ENCODE measurements at places on chromosomes 5 and 9.
A peak's percentile ranks its signal among the peaks of the same experiment; 100 is the strongest.

DNA sequence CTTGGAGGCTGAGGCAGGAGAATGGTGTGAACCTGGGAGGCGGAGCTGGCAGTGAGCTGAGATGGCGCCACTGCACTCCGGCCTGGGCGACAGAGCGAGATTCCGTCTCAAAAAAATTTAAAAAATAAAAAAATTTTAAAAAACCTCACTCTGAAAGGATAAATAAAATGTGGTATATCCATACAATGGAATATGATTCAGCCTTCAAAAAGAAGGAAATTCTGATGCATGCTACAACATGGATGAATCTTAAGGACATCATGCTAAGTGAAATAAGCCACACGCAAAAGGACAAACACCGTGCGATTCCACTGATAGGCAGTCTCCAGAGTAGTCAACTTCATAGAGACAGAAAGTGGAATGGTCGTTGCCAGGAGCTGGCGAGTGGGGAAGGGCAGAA lies 8.4 kb downstream of the DBN1 start:
- no peak for DNase-seq

- DNase-seq, result peak; percentile 2
Observed at GRCh38 chr9:68678430-68678829, 26.6 kb upstream of the PIP5K1B start.

DNA sequence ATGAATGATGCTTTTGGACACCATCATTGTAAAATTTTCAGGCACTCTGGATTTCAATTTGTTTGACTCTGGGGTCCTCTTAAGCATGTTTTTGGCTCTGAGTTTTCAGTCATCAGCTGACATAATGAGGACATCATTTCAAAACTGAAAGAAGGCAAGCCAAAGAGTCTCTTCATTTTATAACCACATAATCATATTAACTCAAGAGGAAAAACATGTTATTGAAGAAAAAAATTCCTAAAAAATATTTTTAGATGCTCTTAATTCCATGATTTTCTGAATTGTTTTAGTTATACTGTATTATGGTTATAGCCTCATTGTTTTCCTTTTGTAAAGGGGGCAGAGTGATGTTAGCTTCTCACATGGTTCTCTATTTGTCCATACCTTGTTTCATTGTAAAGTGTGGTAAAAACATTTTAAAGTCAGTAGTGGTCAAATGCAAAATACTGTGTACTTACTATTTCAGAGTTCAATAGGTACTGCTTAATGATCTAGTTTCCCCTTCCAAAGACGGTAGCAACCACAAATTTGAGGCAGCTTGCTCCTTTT lies 472.1 kb downstream of the DMRT2 start:
- DNase-seq, result no peak

DNA sequence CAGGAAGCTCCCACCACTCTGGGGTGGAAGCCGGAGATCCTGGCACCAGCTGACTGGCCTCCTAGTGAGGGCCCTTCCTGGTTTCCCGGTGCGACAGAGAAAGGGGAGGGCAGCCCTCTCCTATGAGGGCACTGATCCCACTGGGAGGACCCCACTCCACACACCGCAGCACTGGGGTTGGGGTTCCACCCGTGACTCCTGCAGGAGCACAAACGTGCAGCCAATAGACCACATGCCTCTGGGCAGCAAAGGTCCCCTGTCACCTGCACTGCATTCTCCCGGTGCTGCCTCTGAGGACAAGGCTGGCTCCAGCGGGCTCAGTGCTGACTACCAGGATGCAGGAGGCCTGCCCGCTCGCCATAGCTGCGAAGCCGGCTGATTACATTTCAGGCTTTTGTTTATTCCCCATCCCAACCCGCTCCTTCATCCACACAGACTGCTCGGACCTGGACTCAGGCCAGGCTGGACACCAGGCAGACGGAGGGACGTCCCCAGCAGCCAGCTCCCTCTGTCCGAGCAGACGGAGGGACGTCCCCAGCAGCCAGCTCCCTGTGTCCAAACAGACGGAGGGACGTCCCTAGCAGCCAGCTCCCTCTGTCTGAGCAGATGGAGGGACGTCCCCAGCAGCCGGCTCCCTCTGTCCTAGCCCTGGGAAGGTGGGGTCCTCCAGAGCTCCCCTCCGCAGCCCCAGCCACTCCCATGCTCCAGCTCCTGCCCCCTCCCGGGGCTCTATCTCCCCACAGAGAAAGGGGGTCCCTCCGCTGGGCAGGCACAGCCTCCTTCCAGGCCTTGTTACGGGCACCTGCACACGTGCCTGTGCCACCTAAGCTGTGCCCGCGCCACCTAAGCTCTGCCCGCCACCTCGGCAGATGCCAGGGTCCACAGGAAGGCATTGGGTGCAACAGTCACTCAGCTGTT lies 8.8 kb upstream of the CEP72 start:
- DNase-seq, result no peak

DNA sequence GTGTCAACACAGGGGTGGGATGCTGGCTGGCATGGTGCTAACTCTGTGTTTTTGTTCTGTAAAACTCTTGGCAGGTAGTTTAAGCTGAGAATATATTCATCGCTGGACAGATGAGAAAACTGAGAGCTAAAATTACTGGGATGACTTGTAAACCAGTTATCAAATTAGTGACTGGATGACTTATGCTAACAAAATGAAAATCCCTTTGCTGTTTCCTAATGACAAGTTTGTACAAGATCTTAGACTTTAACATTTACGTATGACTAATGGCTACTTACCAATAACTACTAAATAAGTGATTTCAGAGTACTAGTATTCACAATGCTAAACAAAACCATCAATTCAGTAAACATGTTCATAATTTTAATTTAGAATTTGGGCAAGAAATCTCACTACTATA lies 854.8 kb upstream of the ARRDC3 start:
- no peak for DNase-seq

DNA sequence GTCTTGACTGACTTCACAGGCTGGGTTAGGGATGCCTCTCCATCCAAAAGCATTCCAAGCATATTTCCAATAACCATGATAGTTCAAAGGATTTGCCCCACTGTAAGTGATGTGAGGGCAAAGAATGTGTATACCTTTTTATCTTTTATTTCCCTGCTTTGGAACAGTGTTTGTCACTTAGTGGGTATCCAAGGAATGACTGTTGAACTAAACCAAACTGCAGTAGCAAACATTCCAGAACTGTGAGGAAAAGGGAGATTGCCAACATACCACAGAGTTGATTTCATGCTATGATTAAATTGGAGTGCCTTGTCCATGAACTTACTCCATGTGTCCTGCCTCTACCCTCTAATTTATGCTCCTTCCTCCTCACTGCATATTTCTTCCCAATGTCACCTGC lies 400.0 kb downstream of the KIAA0825 start:
- DNase-seq, result peak; percentile 57

DNA sequence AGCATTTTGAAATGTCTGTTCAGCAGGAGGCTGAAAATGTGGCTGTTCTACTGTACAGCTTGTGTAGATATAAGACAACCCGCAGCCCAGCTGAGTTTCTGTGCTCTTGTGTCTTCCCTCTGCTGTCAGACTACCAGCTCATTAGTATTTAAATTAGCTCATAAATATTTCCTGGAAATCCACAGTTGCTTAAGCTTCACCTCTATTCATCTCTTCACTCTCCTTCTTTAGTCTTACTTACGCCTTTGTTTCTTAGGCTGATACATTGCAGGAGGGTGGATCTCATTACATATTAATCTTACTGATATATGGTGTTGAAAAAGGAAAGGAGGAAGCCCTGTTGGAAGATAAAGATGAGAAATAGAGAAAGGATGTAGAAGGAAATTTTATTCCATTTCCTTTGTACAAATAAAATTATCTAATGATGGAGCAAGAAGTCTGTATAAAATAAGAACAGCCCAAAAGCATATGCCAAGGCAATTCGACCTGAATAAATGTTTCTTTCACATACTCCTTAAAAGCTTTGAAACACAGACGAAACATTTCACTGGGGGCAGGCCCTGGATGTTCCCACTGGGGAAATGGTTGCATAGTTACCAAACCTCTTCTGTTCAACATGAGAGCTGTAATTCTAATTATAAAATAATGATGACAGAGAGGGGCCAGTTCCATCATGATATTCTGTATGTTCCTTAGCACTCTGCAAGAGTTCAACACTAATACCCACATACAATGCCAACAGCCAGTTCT lies 111.8 kb upstream of the APC start:
- DNase-seq, result no peak

GRCh38 chr5:55714339-55714738 lies 2.2 kb upstream of the SLC38A9 start:
- no peak for DNase-seq

DNA sequence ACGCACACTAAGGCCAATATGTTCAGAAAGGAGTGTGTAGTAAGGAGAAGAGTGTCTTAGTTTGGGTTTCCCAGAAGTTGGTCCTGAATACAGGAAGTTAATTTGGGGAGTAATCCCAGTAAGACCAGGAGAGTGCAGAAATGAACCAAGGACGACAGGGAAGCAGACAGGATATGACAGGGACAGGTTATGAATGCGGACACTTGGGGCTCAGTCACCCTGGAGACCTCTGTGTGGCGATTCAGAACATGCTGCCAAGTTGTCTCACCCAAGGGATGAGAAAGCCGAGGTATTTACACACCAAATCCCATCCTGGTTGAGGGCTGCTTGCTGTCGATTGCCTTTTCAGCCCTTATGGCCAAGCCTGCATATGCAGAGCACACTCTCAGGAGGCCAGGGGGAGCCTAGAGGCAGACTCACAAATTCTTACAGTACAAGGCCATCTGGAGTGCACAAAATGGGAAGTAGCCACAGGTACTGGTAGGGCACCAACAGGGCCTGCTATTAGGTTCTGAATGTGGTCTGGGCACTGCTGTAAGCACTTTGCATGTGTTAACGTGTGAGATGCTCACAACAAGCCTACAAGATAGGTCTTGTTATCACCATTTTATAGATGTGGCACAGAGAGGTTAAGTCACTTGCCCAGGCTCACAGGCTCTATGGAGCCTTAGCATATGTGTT lies 233.1 kb upstream of the ANKRD55 start:
- DNase-seq, result no peak
